ENCODE measurements at places on chromosomes 1 and 21.

DNA sequence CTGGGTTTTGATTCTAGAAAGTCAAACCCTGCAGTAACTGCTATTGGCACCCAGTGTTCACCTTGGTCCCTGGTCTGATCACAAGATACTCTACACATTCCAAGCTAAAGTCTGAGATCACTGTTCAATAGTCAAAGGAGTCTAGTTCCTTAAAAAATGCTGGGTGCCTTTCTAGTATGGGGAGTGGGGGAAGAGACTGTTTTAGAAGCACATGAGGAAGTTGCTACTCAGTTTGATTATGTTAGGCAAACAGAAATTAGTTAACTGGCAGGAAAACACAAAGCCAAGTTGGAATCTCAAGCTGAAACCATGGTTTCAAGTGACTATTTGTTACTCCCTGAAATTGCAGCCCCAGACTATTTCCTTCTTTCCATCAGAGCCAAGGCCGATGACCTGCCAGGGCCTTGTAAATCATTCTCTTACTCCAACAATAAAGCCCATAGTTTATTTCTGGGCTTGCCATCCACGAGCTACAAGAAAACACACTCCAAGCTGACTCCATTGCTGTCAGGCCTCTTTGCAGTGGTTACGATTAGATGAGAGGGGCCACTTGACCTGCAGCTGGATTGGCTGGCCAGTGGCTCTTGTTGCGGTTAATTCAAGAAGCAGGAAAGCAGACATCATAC is 21.1 kb upstream of the VTCN1 start:
- DNase-seq: no peak

GRCh38 chr1:240572328-240572727 is 39.6 kb downstream of the GREM2 start:
- DNase-seq: no peak

DNA sequence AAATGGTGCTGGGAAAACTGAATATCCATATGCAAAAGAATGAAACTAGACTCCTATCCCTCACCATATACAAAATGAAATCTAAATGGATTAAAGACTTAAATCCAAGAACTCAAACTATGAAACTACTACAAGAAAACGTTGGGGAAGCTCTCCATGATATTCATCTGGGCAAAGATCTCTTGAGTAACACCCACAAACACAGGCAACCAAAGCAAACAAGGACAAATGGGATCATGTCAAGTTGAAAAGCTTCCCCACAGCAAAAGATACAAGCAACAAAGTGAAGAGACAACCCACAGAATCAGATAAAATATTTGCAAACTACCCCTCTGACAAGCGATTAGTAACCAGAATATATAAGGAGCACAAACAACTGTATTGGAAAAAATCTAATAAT is 13.8 kb downstream of the TTC13 start:
- no peak for DNase-seq

GRCh38 chr1:5659606-5660005 is 332.6 kb downstream of the NPHP4 start:
- DNase-seq: no peak

GRCh38 chr1:21845646-21846641 is 33.9 kb downstream of the LDLRAD2 start:
- no peak for DNase-seq

DNA sequence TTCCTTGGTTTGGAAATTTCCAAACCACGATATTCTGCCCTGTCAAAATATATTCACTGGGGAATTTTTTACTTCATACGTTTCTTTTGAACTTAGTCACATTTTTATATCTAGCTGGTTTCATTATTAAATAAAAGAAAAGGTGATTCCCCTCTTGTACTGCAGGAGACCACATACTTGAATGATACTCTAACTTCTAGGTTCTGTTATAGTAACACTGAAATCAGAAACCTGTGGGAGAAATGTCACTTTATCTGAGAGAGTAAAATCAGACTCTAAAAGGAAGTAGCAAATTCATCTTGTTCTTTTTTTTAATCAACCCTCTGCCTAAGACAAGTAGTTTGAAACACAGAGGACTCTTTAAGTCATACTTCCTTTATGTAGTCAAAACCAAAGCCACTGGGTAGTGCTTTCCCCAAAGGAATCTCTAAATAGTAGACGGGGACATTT is 34.4 kb downstream of the MRPL39 start:
- no peak for DNase-seq

Data from stimulated activated CD4-positive, alpha-beta T cell treated with anti-CD3 and anti-CD28 coated beads, Interleukin-12 subunit alpha, Interleukin-12 subunit beta, amount 100 ng/mL, for 48 hours (primary cell).